ENCODE measurements at places on chromosomes 3 and 15. TPM values are rescaled to one million over a fixed set of nuclear protein-coding genes. Genes with fewer than 3 reads are reported as not detected.
A peak's percentile ranks its signal among the peaks of the same experiment; 100 is the strongest.

TM4SF18 gene
- 9.0 TPM for total RNA-seq

DNA sequence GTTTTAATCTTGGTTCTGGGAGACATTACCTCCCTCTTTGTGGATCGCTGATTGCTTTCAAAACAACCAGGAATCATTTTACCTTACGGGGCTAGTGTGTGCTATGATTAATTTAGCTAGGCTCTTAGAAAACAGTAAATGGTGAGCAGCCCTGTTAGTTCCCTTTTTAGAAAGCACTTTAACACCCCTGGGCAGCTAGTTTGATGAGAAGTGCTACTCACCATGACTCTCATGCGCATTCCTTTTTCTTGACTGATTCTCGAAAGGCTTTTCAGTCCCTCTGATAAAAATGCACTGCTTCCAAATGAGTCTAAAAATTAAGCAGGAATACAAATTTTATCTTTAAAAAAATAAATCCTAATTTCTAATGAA is 75.3 kb upstream of the LEKR1 start:
- DNase-seq: no peak

- DNase-seq: peak; percentile 98
These were observed 5.7 kb downstream of the EIF4G1 start for GRCh38 chr3:184320104-184320445.

SYNPR gene
- total RNA-seq: not detected

OR5H1 gene
- not detected for total RNA-seq

All from aorta (tissue), 5 donors.